ENCODE measurements at places on chromosomes 12 and 14. TPM values are rescaled to one million over a fixed set of nuclear protein-coding genes. Genes with fewer than 3 reads are reported as not detected.

Gene TAS2R30
- total RNA-seq: 2.0 TPM

Gene PPFIA2
- total RNA-seq: 0.13 TPM

Gene CRACR2A
- total RNA-seq: 2.8 TPM

Gene GPRC5D
- 0.84 TPM for total RNA-seq

Gene GUCY2C
- total RNA-seq: not detected

Gene KCNA1
- 0.17 TPM for total RNA-seq

Gene RNF212B
- not detected for total RNA-seq

Gene HOXC10
- not detected for total RNA-seq

Gene PIP4K2C
- total RNA-seq: 30.7 TPM

Gene DHRS2
- total RNA-seq: not detected

Gene CDKL1
- total RNA-seq: 17.7 TPM

Gene USP44
- 4.4 TPM for total RNA-seq

Gene EGLN3
- total RNA-seq: 24.2 TPM

Gene RPGRIP1
- total RNA-seq: not detected

Gene PLXNC1
- 6.9 TPM for total RNA-seq

Gene EP400
- total RNA-seq: 16.9 TPM

Gene SMOC1
- total RNA-seq: 0.57 TPM

Gene MRPL42
- total RNA-seq: 21.6 TPM

Gene LTBR
- 134 TPM for total RNA-seq

Gene LRTM2
- total RNA-seq: not detected
